ENCODE measurements at places on chromosomes 2 and 18.

DNA sequence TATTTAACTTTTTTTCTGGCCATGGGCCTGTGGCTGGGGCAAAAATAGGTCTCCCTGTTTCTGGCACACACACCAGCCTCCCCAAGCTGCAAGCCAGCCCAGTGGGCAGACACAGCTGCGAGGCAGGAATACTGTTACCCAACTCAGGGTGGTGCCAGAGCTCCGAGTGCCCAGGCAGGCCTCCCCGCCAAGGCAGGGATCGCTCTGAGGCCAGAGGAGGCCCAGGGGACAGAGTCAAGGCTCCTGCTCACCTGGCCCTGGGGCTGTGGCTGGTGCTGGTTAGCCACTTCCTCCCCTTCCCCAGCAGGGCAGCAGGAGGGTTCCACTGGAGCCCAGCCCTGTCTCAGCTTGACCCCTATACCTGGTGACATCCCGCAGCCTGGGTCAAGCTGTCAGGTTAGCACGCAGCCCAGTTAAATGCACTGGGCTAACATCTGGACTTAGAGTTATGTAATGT, 67.1 kb upstream of the EPAS1 start:
- peak; percentile 19 for DNase-seq

GRCh38 chr18:63229971-63230370, 89.6 kb downstream of the BCL2 start:
- DNase-seq: peak; percentile 44

DNA sequence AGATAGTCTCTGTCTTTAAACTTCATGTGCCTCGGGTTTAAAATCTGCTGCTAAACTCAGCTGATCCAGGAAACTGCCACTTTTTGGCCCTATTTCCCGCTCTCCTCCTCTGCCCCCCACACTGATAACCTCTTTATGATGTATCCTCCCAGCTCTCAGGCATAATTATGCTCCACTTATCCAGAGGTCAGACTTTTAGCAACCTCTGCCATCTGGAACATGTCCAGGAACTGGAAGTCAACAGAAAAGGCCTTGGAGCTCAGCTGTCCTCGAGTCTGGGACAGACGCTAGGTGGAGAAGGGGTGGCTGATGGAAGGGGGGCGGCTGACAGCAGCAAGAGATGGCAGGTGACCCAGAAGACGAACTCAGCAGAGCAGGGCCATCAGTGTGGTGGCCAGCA, 41.2 kb downstream of the ASAP2 start:
- DNase-seq: no peak

- peak; percentile 24 for DNase-seq
These were observed 167.8 kb downstream of the NUP35 start for GRCh38 chr2:183292028-183292427.

DNA sequence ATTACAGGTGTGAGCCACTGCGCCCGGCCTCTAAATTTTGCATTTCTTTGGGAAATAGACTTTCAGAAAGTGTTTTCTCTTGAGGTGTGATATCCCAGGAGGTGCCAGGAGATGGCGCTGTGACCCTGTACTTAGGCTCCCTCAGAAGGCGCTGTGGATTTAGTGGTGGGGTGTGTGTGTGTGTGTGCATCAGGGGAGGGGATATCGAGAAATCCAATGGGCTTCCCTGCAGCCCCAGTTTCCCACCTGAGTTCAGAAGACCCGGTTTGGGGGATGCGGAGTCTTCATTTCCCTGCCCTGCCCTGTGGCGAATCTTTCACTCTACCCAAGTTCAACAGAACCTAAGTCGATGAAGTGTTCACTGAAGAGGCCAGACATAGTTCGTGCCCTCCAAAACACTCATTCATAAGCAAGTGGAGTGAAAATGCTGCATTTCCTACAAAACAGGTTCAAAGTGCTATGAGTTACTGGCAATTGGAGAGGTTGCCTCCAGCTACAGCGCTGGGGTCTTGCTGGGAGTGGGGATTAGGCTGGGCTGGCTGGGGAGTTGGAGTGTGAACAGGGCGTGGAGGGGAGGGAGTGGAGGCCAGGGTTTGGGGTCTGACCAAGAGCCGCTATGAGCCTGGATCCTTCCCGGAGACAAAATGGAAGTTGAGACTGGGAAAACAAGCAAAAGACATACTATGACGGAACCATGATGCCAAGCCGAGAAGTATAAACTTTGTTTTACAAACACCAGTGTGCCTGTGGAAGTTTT, 6.5 kb upstream of the WNT6 start:
- peak; percentile 80 for DNase-seq

GRCh38 chr2:181575650-181576025, 81.3 kb downstream of the CERKL start:
- DNase-seq: no peak

- no peak for DNase-seq
These were observed 177.9 kb upstream of the LRP1B start for GRCh38 chr2:142308744-142309143.

GRCh38 chr2:199926806-199927205, 15.7 kb downstream of the C2orf69 start:
- no peak for DNase-seq

- no peak for DNase-seq
These were observed 5.0 kb downstream of the MREG start for GRCh38 chr2:216008387-216008786.

GRCh38 chr2:137302957-137303356, 537.6 kb downstream of the THSD7B start:
- DNase-seq: no peak

DNA sequence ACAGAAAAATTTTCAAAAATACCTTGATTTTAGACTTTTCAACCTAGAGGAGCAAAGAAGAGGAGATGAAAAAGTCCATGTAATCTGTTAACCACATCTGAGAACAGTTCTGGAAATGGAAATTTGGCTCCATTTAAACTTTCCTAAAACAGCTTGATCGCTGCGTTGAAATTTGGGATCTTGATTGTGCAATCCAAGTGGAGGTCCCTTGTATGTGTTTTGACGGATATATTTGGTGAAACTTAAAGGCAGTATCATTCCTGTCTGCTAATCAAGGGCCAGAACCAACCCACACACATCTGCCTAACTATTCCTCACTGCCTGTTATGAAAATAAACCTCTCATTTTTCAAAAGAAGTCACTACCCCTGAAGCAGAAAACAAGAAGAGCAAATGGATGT, 46.6 kb downstream of the SPATS2L start:
- peak; percentile 41 for DNase-seq

GRCh38 chr2:220858101-220858500, 714.0 kb downstream of the EPHA4 start:
- no peak for DNase-seq

DNA sequence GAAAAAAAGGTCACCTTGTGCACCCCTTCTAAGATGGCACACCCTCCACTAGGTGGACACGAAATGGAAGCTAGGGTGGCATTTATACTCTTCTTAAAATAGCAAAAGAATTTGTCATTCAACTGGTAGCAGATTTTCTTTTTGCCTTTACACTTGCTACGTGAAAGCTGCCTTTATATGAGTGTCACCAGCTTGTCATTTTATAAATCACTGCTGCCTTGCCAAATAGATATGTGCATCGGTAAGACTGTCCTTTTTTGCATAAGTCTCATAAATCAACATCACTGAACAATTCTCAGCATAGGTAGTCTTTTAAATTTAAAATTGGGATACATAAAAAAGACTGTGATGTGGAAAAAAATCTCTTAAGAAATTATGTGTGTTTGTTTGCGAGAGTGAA, 764.1 kb downstream of the TDRD15 start:
- DNase-seq: no peak

DNA sequence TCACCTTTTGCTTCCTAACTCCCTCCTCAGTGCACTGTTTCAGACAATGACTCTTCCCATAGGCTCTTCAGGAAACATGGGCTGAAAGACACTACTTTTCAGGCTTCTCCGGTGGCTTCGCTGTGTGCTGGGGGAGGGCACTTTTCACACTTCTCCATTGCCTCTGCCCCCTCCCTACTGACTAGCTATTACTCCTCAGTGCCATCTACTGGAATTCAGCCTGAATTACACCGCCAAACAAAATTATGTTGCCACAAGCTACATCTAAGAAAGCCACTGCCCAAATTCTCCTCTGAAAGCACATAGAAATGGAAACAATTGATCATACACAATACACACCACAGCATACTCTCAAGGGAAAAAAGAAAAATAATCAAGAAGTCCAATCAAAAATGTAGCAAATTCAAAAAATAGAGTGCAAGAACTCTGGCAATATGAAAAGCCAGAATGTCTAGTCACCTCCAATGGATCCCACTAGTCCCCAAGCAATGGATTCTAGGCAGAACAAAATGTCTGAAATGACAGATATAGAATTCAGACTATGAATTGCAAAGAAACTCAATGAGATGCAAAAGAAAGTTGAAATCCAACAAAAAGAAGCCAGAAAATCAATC, 1139.4 kb upstream of the GYPC start:
- DNase-seq: peak; percentile 5

DNA sequence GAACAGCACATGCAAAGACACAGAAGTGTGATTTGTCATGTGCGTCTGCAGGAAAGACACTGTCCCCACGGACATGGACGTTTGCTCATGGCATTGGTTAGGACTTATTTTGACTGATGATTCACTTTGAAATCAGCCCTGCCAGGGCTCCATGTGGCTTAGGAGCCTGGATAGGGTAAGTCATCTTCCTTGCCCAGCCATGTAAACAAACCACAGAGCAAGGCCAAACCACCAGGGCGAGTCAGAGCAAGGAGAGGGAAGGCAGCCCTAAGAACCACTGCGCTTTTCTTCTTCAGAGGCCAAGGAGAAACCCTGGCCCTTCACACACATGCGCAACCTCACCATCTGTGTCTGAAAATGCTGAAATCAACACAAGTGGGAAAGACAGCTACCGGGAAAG, 88.8 kb downstream of the GFPT1 start:
- peak; percentile 95 for DNase-seq

GRCh38 chr2:29269095-29269764, 154.0 kb downstream of the CLIP4 start:
- no peak for DNase-seq

All from choroid plexus epithelial cell (primary cell).